AG08395 (cell line): ENCODE measurements at places on chromosomes 4 and X.

GRCh38 chrX:151287954-151288353, 109.1 kb upstream of the VMA21 start:
- no peak for DNase-seq

DNA sequence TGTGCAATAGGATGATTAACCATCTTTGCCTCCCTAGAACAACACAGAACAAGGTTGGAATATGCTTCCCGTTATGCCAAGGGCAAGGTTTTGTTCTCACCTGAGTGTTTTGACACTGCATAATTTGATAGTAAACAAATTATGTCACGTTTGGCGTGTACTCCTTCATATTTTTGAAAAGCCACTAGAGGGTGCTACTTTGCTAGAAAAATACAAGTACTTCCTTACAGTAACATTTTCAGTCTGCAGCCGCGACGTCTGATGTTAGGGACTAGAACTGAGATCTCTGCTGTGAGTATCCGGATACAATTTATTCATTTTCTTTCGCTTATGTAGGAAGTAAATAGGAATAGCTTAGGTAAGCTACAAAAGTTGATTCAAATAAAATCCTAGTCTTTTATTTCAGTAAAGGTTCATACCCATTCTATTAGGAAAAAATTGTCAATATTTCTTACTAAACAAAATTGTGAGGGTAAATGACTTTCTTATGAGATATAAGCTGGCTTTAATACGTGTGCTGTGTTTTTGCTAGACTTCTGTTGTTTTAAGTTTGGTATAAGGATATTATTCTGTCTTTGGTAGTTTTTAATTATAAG, 181.1 kb upstream of the WDFY3 start:
- peak; percentile 58 for DNase-seq

- DNase-seq = no peak
These were observed 255.9 kb downstream of the ADAMTS3 start for GRCh38 chr4:72313121-72313520.

GRCh38 chrX:123626962-123627361, 105.9 kb downstream of the THOC2 start:
- DNase-seq = peak; percentile 29

DNA sequence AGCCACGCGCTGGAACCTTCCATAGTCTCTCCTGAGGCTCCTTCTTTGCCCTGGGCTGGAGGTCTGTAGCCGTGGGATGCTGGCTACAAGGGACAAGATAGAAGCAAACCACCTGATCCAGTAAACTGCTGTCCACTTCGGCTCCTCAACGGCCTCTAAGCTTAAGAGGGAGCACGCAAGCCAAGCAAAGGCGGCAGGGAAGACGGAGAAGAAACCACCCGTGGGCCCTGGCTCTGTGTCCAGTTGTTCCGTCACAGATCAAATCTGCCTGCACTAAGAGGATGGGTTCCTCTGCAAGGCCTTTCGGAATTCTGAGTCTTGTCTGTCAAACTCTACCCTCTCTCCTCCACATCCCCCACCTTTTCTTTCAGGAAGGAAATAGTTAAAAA, 401 bp upstream of the EDNRA start:
- no peak for DNase-seq

- no peak for DNase-seq
These were observed 47.3 kb downstream of the DHX15 start for GRCh38 chr4:24537025-24537424.

DNA sequence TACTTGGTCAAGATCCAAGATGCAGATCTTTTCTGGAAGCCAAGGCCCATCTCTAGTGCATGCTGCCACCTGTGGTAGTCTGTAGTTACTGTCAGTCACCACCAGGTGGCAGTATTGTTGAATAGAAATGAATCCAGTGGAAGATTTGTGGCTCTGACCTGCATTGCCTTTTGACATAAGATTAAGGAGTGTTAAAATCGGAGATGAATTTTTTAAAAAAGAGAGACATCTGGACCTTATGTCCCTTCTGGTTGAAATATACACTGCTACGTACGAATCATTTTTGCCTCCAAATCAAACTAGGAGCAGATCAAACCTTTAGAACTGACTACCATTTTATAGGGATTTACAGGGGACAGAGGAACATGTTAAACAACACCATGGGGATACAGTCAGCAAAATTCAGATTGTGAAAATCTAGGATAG, 46.9 kb upstream of the RHOH start:
- peak; percentile 53 for DNase-seq

DNA sequence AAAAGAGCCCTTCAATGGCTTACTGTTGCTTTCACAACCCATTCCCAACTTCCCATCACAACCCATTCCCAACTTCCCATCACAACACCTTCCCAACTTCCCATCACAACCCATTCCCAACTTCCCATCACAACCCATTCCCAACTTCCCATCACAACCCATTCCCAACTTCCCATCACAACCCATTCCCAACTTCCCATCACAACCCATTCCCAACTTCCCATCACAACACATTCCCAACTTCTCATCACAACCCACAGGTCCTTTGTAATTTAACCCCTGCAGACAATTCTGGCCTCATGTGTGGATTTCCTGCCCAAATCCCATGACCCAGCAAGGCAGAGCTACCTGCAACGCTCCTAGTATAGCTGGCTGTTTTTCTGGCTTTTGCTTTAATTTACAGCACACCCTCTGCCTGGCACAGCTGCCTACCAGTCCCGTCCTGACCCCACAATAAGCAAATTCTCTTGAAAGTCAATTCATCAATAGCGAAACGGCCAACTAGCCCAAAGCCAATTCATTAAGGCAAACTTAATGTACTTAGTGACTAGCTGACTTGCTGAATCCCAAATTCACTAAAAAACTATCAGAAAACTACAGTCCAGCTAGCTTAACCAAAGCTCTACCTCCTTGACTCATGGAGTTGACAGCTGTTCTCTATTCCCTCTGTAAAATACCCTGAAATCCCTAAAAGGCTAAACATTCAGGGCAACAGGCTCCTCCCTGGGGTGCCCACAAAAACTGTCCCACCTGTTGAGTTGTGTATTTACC, 75.6 kb downstream of the AFAP1 start:
- DNase-seq = no peak
